ENCODE measurements at places on chromosomes 3 and 15.

DNA sequence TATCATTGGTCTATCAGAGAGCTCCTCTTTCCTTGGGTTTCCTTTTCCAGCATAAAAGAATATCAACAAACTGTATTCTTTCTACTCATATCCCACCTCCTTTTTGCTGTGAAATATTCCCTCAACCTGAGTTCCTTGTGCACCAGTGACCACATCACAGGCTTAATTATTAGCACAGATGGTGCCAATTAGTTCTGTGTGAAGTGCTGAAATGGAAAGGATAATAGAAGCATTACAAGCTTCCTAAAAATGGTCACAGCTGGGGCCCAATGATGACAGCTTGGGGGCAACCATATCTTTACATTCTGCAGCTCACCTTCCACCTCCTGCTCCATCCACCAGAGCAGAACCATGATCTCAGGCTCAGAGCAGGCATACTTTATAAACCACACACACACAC is 84.6 kb downstream of the ANO10 start:
- no peak for DNase-seq

DNA sequence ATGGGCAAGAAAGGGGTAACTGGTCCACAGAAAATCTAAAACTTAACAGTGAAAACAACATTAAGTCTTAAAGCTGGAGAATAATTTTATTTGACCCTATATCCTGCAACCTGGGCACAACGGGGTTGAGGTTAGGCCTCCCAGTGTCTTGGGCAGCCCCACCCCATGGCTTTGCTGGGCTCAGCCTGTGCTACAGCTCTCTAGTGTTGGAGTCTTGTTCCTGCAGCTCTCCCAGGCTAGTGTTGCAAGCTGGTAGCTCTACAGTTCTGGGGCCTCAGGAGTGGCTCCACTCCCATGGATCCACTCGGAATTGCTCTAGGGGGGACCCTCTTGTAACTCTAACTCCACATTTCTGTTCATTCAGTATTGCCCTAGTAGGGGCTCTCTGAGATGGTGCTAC is 24.9 kb upstream of the GNB4 start:
- no peak for DNase-seq

DNA sequence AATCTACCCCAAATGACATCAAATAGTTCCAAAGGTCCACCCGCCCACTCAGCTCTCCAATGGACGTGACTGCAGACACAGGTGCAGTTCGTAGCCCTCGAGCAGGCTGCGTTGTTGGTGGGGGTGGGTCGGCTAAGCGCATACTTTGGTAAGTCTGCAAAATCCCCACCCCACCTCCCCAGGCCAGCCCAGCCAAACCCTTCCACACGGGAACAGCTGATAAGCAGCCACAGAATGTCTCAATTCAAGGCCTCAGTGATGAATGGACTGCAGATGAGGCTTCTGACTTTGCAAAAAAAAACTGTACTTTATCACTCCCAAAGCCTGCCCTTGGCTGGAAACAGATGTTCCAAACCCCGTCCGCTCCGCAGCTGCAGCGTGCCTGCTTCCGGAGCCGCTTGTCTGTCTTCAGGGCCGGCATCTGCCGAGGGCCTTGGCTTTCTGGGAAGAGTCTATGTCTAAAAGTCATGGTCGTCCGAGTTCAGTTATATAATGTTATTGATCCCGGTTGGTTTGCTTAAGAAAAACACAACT is 38.2 kb downstream of the PCSK6 start:
- DNase-seq, result no peak

GRCh38 chr15:66563126-66563525 is 2.7 kb downstream of the LCTL start:
- DNase-seq, result peak; percentile 21

- no peak for DNase-seq
Measured at GRCh38 chr3:192005989-192006388, 545.0 kb downstream of the PYDC2 start.

- no peak for DNase-seq
Measured at GRCh38 chr3:171195686-171196085, 169.2 kb upstream of the SLC2A2 start.

DNA sequence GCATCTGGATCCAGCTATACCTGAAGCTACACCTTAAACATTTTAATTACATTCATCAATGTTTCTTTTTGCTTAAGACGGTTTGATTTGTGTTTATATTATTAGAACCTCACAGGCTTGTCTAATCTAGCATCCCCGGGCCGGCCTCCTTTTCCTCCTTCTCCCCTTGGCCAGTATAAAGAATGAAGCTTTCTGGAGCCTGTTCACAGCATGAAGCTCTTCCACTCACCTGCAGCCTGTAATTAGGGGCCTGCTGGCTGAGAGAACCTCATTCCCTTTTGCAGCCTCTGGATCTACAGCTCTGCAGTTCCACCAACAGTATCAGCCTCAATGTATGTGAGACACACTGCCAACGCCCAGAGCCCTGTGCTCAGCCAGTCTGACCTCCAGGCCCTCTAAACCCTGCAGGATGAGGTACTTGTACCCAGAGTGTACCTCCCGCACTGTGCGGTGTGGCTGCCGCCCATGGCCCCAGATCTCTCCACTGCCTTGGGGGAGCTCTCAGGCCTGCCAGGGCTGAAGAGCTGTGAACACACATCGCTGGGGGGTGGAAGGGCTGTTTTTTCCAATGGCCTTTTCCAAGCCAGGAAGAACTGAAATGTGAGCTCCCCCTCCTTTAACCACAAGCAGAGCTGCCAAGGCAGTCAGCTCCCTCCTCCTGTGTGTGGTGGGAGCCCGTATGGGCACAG is 114.7 kb upstream of the ALDH1A3 start:
- DNase-seq, result peak; percentile 79

- DNase-seq, result no peak
Measured at GRCh38 chr3:192022412-192022811, 561.4 kb downstream of the PYDC2 start.

DNA sequence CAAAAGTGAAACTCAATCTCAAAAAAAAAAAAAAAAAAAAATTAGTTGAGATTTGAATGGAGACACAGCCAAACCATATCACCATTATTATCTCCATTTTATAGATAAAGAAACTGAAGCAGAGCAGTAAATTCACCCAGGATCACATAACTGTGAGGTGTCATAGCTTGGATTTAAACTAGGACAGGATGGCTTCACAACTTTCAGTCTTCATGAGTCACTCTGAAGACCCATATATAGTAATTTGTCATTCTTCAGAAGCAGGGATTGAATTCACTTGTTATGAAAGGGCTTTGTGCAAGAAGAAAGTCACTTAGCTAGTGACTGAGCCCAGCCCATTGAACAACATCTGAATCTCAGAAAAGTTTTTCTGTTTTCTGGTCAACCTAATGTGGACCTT is 60.5 kb upstream of the LRIG1 start:
- DNase-seq, result peak; percentile 41

GRCh38 chr15:48046813-48047438 is 73.9 kb upstream of the SLC24A5 start:
- no peak for DNase-seq

DNA sequence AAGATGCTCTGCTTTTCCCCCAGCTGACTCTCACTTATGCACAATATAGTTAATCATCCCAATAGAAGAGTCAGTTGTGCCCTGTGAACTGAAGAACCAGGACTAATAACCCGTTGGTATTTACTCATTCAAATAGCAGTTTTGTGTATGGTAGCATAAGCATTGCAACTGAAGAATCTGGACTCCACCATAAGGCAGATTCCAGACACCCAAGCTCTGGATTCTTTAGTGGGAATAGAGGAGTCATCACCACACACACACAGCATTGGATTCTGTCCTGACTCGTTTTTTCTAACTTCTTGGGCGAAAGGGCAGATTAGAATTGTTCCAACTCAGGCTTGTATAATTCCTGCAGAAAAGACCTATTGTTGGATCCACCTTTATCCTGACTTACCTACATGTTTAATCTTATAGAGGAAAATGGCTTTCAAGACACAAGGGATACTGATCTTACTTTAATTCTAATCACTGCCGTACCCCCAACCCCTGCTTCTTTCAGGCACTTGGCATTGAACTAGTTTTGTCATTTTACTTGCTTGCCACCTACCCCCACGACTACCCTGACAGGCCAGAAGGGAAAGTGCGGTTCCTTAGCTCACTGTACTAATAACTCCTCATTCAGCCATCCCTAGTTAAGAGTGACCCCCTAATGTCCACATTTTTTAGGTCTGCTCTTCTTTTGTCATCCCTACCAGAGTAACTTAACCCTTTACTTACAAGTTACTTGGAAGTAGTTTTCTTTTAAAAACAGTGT is 42.3 kb downstream of the NKIRAS1 start:
- peak; percentile 87 for DNase-seq

GRCh38 chr15:82047453-82048400 is 1.9 kb upstream of the MEX3B start:
- peak; percentile 32 for DNase-seq
